ENCODE measurements at places on chromosomes 2 and 18. TPM values are rescaled to one million over a fixed set of nuclear protein-coding genes. Genes with fewer than 3 reads are reported as not detected.

The MGAT5 gene
- 11.2 TPM for polyA plus RNA-seq

The CNTNAP5 gene
- 0.13 TPM for polyA plus RNA-seq

The APCDD1 gene
- 3.6 TPM for polyA plus RNA-seq

The HAAO gene
- polyA plus RNA-seq = 7.0 TPM

The SERPINB10 gene
- polyA plus RNA-seq = not detected

The RAX gene
- polyA plus RNA-seq = 0.12 TPM

The CYP1B1 gene
- polyA plus RNA-seq = 1.3 TPM

The CYP26B1 gene
- 0.19 TPM for polyA plus RNA-seq

The SPHKAP gene
- 0.02 TPM for polyA plus RNA-seq

The LYPD1 gene
- polyA plus RNA-seq = 3.4 TPM

The CSRNP3 gene
- polyA plus RNA-seq = 1.3 TPM

The FHOD3 gene
- polyA plus RNA-seq = 7.6 TPM

The SULT1C2 gene
- polyA plus RNA-seq = 2.8 TPM

The LYG2 gene
- polyA plus RNA-seq = not detected

The GRHL1 gene
- 1.3 TPM for polyA plus RNA-seq

The PROKR1 gene
- 1.3 TPM for polyA plus RNA-seq

The CXCR1 gene
- not detected for polyA plus RNA-seq

The EMX1 gene
- 2.4 TPM for polyA plus RNA-seq

The LHCGR gene
- 0.19 TPM for polyA plus RNA-seq

The PRSS56 gene
- 0.03 TPM for polyA plus RNA-seq

The AOX1 gene
- polyA plus RNA-seq = 8.3 TPM

The GNLY gene
- not detected for polyA plus RNA-seq

The IL18RAP gene
- not detected for polyA plus RNA-seq
